ENCODE measurements at places on chromosomes 7 and 10.

DNA sequence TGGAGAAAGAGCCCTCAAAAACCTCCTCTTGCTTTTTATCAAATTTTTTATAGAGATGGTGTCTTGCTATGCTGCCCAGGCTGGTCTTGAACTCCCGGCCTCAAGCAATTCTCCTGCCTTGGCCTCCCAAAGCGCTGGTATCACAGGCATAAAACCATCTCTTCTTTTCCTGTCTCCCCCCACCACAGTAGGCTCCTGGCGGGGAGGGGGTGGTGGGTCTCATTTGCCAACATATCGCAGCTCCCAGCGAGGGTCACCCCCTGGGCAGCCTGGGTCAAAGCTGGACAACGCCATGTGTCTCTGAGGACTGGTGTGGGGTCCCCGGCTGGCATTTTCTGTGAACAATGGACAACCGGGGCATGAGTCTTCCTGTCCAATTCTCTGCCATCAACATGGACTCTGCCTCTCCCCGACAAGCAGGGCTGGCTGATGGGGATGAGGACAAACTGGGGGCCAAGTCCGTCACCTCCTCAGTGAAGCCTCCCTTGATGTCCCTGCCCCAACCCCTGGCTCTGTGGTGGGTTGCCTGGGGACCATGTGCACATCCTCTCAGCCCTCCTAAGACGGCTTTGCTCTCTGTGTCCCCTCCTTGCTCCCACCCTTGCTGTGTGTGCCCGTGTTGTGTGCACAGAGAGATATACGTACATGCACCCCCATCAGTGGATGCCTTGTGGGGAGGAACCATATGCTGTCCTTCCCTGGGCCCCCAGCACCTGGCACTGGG, 86.4 kb upstream of the GNA12 start:
- DNase-seq: no peak

DNA sequence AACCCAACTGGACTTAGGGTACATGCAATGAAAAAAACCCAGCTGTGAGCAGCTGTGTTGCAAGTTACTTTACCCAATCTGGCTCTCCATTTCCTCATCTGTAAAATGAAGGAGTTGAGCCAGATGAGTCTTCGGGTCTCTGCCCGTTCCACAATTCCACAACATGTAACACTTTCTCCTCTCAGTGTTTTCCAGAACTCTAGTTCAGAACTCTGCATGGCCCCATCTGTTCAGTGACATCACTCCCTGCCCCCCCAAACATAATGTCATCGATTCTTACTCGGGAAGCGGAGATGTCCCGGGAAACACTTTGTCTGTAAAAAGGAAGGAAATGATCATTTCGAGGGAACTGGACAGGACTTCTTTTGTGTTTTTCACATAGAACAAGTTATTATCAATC, 2.5 kb downstream of the SH3PXD2A start:
- DNase-seq: peak; percentile 81

- no peak for DNase-seq
Measured at GRCh38 chr10:19479854-19480253, 336.4 kb upstream of the PLXDC2 start.

GRCh38 chr7:138316421-138317043, 143.5 kb upstream of the TRIM24 start:
- DNase-seq: no peak

GRCh38 chr10:97715259-97715874, 1.8 kb downstream of the MARVELD1 start:
- no peak for DNase-seq

DNA sequence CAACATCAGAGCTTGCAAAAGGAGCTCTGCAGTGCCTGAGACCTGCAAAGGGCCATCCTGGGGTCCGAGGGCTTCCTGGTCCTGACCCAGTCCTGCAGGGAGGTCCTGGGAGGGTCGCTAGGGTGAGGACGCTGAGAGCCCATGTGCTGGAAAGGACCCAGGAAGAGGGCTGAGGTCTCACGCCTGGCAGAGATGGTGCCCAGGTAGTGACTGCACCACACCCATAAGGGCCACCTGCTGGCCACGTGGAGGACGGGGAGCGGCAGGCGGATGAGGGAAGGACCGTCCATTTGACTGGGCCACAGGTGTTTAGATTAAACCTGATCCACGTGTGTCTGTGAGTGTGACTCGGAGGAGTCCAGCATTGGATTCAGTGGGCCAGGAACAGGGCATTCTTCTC, 392.8 kb downstream of the DNAJB6 start:
- DNase-seq: no peak

DNA sequence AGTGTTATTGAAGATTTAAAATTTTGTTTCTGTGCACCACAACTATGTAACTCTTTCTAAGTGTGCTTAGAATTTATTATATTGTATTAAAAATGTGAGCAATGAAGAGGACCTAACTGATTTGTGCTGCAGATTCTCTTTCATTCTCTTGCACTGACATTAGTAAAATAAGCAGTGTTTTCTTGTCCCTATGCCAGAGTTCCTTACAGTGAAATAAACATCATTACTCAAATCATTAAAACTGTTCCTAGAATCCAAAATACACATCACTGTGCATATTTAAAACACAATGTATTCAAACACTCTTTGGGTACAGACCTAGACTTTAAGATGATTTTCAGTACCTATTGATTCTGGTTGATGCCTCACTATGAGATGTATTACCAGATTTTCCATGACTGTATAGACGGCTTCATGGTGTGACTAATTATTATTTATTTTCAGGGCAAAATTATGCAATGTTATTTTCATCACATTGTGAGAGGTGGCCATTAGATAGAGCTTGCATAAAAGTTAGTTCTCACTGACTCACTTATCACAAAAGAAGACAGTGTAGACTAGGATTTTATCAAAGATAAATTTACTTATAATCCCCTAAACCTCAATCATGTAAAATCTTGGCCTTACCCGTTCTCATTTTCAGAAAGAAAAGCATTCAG, 93.4 kb downstream of the PTPRZ1 start:
- no peak for DNase-seq

- DNase-seq: no peak
Measured at GRCh38 chr10:45052700-45053099, 52.0 kb downstream of the ZNF22 start.

DNA sequence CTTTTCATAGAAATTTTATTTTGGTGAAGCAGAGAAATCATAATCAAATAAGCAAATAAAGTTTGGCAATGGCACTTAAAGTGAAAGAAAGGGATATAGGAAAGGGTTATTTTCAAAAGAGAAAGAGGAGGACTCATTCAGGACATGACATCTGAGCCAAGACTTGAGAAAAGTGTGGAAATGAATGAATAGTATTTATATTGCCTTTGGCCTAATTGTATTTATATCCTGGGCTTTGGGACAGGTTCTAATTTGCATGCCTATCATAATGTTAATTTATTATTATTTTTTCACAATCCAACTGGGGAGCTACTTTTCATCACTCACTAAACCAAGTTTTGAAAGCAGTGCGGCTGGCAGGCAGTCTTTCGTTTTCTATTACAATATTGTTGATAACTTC, 376.8 kb downstream of the HGF start:
- no peak for DNase-seq

DNA sequence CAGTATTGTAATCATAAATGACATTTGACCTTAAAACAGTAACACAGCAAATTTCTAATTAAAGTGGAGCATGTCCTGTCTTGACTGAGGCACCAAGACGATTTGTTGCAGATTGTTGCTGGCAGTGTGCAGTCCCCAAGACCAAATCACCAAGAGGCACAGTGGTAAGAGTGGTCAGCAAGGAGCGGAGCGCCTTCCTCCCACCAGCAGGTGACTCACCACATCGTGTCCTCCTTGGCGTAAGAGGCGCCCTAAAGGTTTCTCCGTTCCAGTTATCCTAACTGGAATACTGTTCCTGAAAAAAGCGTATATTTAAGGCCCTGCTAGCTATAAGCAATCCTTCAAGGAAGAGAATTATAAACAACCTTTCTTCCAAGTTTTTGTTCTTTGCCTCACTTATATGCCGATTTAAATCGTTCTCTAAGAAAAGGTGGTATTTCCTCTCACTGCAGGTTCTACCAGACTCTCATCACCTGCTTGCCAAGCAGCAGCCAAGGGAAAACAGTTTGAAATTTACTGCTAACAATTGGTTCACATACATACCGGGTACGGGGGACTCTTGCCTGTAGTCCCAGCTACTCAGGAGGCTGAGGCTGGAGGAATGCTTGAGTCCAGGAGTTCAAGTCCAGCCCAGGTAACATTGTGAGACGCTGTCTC, 10.7 kb upstream of the REPIN1 start:
- DNase-seq: no peak

DNA sequence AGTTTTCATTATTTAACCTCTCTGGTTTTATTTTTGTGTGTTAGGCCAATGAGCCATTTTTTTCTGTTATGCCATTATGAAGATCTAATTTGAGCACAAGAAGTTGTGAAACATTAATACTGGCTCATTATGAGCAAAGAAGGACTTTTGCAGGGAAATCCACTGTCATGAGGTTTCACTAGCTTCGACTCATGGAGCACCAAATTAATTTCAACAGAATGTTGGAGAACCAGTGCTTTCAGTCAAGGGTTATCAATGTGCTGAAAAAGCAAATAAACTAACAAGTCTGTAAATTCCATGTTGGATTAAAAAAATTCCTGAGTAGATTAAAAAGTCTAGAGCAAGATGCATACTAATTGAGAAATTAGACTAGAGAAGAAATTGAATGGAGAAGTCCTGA, 594.2 kb upstream of the FZD8 start:
- no peak for DNase-seq

DNA sequence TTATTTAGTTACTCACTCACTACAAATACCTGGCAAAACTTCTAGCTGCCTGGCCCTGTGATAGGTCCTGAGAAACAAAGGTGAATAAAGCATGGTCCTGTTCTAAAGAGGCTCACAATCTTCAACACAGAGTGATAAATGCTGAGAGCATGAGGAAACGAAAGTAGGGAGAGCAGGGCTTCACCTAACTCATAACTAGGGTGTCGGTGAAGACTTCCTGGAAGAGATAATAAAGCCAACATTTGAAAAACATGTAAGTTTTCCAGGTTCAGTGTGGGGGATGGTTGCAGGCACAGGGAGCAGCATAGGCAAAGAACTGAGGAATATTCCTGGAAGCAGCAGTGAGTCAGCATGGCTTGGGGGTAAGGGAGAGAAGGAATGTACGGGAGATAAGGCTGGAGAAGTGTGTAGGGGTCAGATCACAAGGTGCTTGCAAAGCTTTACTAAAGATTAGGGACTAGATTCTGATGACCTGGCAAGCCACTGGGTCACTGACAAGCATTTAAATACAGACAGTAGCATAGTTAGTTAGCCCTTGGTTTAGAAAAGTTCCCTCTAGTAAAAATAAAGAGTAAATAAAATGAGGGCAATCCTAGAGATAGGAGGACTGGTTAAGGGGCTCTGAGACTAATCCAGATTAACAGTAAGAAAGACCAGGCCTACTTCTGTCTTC, 5.1 kb downstream of the KEL start:
- no peak for DNase-seq

- no peak for DNase-seq
Measured at GRCh38 chr7:1372063-1372462, 87.2 kb downstream of the MICALL2 start.

DNA sequence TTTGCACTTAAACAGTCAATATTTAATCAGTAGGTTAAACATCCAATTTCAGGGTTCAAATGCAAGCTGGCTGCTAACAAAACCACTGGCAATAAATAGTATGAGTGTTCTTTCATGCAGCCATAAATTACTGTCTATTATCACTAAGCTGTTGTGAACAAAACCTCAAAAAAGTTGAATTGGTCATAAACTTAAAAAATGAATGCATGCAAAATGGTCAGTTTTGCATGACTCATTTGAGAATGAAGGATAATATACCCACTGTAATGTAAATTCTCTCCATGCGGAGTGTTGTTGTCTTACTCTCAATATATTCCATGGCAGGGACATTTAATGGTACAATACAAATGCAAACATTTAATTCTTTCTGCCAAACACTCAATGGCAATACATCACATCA, 226.4 kb downstream of the MAGI2 start:
- DNase-seq: no peak

DNA sequence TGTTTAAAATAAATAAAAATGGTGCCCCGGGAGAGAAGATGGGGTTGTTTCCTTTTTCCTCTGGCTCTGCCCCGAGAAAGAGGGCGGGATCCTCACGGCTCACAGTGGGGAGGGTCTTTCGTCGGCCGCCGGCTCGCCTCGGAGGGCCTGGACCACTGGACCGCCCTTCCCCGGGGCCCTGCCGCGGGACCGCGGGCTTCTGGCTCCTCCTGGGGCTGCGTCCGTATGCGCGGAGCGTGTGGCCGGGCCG, 3.5 kb upstream of the IGF2BP3 start:
- peak; percentile 32 for DNase-seq

- DNase-seq: no peak
Measured at GRCh38 chr7:29490094-29490607, 73.5 kb upstream of the PRR15 start.

GRCh38 chr7:24842449-24843241, 85.4 kb upstream of the GSDME start:
- no peak for DNase-seq

DNA sequence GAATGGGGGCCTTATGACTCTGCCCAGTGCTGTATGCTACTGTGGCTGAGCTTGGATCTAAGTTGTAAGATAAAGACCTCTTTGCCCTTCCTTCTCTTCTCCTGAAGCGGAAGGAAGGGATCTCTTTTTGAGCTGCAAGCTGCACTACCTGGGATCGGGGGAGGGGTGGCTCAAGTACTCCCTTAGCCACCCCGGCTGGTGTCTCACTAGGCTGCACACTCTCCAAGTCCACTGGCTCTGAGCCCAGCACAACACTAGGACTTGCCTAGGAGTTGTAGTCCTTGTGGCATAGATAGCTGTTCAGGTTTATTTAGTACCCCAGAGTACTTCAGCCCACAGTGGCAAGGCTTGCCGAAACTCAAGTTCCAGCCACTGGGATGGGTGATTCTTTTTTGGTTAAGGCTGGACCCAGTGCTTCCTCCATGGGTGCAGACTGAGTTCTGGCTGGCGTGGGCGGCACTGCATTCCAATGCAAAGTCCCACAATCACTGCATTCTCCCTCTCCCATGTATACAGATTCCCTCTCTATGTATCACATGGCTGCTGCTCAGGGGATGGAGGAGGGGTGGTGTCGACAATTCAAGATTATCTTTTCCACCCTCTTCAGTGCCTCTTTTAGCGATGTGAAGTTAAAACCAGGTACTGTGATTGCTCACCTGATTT, 76.2 kb upstream of the SLC25A13 start:
- no peak for DNase-seq

GRCh38 chr7:25087855-25088254, 37.2 kb downstream of the CYCS start:
- no peak for DNase-seq

DNA sequence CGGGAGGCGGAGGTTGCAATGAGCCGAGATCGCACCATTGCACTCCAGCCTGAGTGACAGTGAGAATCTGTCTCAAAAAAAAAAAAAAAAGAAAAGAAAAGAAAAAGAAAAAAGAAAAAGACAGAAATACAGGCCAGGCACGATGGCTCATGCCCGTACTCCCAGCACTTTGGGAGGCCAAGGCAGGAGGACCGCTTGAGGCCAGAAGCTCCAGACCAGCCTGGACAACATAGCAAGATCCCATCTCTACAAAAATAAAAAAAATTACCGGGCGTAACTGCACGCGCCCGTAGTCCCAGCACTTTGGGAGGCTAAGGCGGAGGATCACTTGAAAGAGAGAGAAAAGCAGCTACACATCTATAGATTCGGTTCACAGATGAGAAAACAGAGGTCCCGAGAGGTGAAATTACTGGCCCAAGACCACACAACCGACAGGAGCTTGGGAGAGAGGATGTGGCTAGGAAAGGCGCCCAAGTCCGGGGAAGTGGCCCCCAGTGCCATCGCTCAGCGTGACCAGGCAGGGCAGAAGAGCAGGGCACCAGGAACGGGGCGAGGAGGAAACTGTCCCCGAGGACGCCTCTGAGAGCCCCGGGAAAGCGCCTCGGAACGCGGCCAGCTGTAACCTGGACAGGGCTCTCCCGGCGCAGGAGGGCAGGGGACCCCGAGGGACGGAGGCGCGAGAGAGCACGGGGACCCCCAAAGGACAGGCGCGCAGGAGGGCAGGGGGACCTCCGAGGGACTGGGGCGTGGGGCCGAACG, 612 bp downstream of the SNX8 start:
- DNase-seq: no peak

All from left lung (tissue), 14 donors.